Right cardiac atrium (tissue), 5 donors: ENCODE measurements at places on chromosomes 11 and 22.
A peak's percentile ranks its signal among the peaks of the same experiment; 100 is the strongest.

DNA sequence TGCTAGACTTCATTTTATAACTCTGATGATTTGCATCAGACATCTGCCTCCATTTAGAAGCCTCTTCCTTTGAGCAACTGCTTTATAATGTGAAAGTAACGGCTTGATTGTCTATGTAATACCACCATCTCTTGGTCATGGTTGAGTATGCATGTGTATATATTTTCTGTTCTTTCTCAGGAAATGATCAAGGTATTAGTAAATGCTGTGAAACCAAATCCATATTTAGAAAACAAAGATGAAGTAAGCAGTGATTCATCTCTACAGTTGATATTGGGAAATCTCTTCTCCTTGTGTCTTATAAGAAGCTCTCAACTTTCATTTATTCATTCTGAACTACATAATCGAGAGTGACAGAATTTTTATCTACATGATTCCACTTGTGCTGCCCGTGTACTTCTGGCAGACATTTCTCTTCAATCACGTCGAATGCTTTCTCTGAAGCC, 104.6 kb upstream of the ANO3 start:
- no peak for DNase-seq

GRCh38 chr11:73126804-73127480, 15.2 kb downstream of the FCHSD2 start:
- DNase-seq: no peak

DNA sequence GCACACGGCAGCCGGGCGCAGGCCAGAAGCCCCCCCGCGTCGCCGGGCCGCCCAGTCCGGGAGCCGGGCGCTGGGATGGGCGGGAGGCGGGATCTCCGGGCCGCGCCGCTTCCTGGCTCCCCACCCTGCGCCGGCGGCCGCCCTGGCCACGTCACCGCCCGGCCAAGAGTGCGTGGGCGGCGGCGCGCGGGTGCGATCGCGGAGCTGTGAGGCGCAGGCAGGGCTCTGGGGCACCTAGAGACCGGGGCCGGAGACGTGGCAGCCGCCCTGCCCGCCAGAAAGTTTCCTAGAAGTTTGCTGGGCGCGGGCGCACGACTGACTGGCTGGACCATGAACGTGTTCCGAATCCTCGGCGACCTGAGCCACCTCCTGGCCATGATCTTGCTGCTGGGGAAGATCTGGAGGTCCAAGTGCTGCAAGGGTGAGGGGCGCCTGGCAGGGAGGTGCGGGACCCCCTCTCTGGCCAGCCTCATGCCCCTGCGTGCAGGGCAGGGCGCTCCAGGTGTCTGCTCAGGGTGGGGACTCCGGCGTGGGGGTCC, at the start of gene KDELR3:
Gene KDELR3, plus strand, starts transcription at position 193 of the 539 bp plus-strand sequence. Its CDS starts 138 bp downstream, at position 331.
- DNase-seq: peak; percentile 90

GRCh38 chr11:68848429-68848828, 6.7 kb upstream of the CPT1A start:
- DNase-seq: no peak

- DNase-seq: no peak
These were observed 9.3 kb upstream of the GLB1L3 start for GRCh38 chr11:134266841-134267251.

- DNase-seq: no peak
These were observed 2.7 kb upstream of the ARHGAP42 start for GRCh38 chr11:100684101-100685065.

- DNase-seq: no peak
These were observed 31.3 kb upstream of the YPEL1 start for GRCh38 chr22:21766691-21767462.

- peak; percentile 71 for DNase-seq
These were observed 1.5 kb downstream of the A4GALT start for GRCh38 chr22:42719133-42719532.

GRCh38 chr11:3797329-3798090, at the start of gene NUP98:
TSS of gene NUP98 (minus strand) at chr11:3797554. CDS start at chr11:3782117, 15,437 bp downstream.
- peak; percentile 99 for DNase-seq

DNA sequence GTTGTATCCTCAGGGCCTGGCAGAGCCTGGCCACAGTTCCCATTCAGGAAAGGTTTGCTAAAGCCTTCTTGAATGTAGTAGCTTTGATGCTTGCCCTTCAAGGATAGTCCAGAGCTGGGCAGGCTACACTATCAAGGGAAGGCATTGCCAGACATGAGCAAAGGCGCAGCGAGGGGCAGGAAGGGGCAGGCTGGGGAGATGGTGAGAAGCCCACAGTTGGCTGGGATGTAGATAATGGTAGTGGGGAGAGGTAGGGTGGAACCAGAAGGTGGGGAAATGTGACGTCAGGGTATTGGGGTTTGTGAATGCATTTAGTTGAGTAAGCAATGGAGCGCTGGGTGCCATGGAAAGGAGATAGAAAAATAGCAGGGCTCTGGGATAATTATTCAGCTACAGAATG, 28.6 kb downstream of the LRRC32 start:
- no peak for DNase-seq

GRCh38 chr11:1267441-1268100, 41.9 kb downstream of the TOLLIP start:
- peak; percentile 56 for DNase-seq

DNA sequence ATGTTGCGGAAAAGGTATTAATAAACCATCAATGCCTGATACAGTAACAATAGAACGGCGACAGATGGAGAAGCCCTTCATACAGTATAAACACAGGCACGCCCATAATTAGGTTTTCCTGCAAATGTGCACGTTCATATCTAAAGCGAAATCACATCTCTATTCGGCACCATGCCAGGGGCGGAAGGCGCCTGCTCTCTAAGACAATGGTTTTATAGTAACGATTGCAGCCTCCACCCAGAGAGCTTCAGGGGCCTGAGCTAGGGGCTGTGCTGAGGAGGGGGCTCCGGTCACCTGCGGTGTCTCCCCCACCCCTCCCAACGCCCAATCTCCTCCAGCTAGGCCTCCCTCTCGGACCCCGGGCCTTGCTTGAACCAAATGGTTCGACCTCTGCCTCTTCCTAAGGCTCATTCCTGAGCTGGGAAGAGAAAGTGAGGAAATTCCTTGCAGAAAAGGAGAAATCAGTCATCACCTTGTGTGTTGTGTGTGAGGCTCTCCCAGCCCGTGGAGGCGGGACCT, 9.6 kb downstream of the KRTAP5-5 start:
- DNase-seq: no peak

- no peak for DNase-seq
These were observed 5.0 kb upstream of the PTPMT1 start for GRCh38 chr11:47560426-47560825.

DNA sequence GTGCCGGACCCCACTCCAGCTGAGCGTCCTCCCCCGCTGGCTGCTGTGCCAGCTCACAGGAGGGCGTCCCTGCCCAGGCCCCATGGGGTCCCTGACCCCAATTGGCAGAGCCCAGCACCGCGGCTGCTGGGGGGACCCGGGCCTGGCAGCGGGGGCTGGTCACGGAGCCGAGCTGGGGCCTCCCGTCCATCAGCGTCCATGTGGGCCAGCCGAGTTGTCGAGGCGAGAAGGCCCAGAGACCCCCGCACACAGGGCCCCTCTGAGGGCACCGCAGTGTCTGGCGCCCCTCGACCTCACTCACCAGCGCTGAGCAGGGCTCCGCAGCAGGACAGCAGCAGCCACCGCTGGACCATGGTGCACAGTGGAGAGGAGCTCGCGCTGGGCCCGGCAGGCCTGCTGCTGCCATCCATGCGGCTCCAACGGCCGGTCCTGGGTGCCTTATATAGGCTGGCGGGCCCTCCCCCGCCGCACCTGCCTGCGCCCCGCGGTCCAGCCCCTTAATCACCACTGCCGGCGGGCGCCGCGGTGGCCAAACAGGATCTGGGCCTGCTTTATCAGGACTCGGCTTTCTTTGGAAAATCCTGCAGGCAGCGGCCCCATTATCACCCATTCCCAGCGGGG, at the start of gene MUC6:
Gene MUC6, minus strand, starts transcription at position 416 of the 621 bp plus-strand sequence. Its CDS starts 63 bp downstream, at position 353.
- DNase-seq: no peak

DNA sequence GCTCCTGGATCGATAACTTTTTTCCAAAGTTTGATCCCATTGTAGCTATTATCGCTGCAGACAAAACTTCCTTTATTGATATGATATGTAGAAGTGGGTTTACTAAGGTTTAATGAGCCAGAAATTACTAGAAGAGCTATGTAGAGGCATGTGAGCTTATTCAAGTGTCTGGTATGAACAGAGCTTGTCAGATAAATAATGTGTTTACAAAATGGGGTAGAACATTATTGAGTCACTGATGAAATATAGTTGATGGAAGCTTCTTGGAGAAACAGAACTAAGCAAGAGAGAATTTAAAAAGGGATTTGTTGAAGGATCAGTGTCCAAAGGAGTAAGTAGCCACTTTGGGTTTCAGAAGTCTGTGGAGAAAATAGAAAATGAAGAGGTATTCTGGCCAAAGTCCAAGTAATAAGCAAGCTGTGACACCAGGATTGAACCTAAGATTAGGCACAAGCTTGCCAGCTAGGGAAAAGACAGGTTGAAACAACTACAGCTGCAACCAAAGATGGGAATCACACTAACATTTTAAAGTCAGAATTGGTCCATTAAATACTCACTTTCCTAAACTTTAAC, 104.3 kb downstream of the MAML2 start:
- no peak for DNase-seq

DNA sequence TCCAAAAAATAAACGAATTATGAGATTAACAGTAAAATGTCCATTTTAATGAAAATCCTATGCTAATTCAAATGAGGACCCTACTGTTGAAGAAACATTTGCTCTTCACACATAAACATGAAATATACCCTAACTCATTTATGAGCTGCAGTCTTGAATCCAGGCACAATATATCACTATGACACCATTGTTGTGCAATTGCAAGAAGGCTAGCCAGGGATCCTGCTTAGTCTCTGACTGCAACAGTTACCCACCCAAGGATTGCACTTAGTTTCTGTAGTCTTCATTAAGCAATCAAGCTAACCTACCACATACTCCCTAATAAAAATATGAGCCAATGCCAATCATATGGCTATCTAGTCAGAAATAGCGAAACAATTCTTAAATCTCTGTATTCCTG, 981.0 kb upstream of the FAT3 start:
- DNase-seq: no peak

DNA sequence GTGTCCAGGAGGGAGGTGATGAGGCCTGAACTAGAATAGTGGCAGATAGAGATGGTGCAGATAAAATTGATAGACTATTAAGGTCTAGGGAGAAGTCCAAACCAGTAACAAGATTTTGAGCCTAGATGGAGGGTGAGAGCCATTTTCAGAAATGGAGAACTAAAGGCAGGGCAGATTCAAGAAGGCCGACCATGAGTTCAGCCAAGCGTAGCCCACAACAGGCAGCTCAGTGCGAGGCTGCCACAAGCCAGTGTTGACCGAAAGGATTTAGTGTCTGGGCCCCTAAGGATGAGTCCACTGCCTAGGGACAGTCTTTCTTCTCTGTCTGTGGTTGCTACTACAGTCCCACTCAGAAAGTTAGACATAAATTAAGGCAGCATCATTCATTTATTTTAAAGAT, 51.7 kb downstream of the PPP2R1B start:
- DNase-seq: no peak

- no peak for DNase-seq
These were observed 54.1 kb upstream of the ZBED5 start for GRCh38 chr11:10911907-10912306.

- peak; percentile 32 for DNase-seq
These were observed 13.6 kb downstream of the PNPLA5 start for GRCh38 chr22:43878079-43878795.

DNA sequence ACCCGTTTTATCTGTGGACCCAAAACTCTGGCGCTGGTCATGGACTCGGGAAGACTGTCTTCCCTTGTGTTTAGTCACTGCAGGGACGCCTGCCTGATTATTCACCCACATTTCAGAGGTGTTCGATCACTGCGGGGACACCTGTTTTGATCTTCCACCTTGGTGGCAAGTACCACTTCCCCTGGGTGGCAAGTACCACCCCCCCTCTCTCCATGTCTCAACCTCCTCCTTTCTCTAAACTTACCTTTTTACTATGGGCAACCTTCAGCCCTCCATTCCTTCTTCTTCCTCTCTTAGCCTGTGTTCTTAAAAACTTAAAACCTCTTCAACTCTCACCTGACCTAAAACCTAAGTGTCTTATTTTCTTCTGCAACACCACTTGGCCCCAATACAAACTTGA, 1.9 kb upstream of the NDUFC2 start:
- no peak for DNase-seq

DNA sequence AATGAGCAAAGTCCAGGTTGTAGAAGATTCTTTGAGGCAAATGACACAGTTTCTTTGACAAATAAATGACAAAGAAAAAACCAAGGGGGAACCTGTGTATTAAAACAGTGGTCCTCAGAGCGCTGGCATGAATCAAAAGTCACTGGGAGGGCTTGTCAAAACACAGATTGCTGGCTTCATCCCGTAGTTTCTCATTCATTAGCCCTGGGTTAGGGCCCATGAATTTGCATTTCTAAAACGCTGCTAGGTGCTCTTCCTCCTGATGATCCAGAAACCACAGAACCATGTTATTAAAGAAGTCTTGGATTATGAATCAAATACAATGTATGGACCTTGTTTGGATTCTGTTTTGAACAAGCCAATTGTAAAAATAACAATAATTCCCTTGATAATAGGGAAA, 92.7 kb downstream of the YAP1 start:
- DNase-seq: no peak

GRCh38 chr11:111977146-111978027, 40.2 kb downstream of the DIXDC1 start:
- peak; percentile 79 for DNase-seq

DNA sequence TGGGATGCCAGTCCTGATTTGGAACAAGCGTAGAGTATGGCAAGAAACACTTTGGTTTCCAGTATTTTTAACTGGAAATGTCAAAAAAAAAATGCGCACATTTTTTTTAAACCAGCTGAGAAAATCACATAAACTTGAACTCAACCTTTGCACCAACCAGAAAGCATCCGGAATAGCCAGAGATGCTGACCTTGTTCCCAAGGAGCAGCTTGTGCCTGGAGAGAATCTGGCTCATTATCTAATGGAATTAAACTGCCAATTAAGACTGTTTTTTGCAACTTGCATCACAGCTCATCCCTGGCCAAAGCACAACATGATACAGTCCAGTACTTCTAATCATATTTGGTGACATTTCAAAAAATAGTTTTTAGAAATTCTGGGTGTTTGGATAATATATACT, 8.4 kb upstream of the ETS1 start:
- no peak for DNase-seq

GRCh38 chr11:121996574-121996973, 119.4 kb downstream of the BLID start:
- DNase-seq: peak; percentile 16

DNA sequence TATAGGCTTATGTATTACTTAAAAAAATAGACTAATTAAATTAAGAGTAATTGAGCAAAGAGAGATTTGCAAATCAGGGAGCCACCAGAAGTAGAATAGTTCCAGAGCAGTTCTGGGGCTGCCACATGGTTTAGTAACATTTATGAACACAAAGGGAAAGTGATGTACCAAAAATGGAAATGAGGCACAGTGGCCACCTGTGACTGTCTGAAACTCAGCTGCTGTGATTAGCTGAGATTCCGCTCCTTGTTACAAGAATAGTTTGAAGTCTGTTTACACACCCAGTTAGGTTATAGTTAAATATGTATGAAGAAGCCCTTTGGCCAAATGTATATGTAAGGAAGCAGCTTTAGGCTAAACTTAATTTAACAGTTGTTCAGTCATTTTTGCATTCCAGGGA, 901.5 kb upstream of the CHORDC1 start:
- no peak for DNase-seq
